Ammon's horn (tissue), 1 donor: ENCODE measurements at places on chromosomes 5 and 9.

- DNase-seq: no peak
Measured at GRCh38 chr5:170788626-170789304, 5.2 kb downstream of the GABRP start.

- no peak for DNase-seq
Measured at GRCh38 chr5:42923710-42924109, 112.0 kb upstream of the SELENOP start.

DNA sequence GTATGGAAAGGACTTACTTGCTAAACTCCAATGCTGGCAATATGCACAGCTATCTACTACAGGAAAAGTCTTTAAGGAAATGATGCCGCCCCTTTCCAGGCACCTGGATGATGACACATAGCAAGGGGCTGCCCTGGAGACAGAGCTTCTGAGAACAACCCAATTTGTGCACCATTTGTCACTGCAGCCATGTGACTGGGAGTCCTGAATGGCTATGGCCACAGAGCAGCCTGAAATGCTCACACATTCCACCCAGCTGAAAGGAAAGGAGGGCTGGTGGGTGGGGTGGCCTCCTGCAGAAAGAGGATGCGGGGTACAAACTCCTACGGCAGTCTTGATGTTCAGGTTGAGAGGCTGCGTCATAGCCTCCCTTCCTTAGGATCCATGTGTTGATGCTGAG, 70.1 kb upstream of the FSTL4 start:
- DNase-seq: no peak

GRCh38 chr9:95044731-95045508, 272.6 kb downstream of the FANCC start:
- no peak for DNase-seq

DNA sequence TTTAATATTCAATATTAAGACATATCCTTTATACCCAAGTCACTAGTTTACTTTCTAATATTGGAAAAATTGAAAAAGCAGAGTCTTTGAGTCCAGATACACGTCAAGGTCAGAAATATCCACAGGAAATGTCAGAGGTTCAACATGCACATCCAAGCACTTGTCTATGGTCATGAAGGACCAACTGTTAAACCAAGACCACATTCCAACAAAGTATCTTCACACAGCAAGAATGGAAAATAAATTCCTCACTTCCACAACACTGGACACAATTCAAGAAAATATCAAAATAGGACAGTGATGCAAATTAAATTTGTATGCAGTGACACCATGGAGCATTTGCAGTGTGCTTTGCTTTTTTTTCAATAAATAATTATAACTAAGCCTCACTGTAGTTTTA, 142.5 kb downstream of the GABRB2 start:
- no peak for DNase-seq

- no peak for DNase-seq
Measured at GRCh38 chr5:156405988-156406387, 79.0 kb downstream of the SGCD start.

DNA sequence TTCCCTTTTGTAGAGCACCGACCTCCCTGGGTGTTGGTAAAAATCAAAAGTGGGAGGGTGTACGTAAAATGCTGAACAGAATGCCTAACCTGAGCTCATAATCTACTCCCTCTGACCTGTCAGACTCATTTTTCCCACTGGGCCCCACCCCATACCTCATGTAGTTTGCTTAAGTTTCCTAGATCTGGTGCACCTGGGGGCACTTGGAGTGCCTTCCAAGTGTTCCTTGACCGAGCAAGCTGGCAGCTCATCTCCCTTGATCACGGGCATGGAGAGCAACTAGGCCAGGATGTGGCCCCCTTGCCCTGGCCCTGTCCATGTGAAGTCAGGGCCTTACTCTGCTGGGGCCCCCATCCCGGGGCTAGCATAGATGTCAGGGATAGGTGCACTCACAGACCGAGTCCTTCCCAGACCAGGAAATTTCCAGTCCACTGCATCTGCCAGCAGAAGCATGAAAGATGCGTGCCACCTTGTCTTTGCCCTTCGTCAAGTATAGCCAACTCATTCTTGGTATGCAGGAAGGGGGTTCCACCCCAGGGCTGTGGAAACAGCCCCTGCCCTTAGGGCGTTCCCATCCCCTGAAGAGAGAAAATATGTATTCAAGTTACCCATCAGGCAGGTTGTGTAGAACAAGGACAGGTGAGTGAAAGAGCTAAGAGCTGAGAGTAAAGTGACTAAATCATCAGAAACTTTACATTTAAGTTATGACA, 41.9 kb downstream of the SLC22A5 start:
- DNase-seq: no peak

- DNase-seq: peak; percentile 16
Measured at GRCh38 chr9:98142182-98142907, 23.3 kb upstream of the TRIM14 start.

GRCh38 chr9:22863736-22864135, 417.1 kb downstream of the DMRTA1 start:
- no peak for DNase-seq

- DNase-seq: no peak
Measured at GRCh38 chr5:116135344-116135743, 50.5 kb downstream of the COMMD10 start.

GRCh38 chr5:59517926-59518585, 375.5 kb downstream of the PDE4D start:
- no peak for DNase-seq

DNA sequence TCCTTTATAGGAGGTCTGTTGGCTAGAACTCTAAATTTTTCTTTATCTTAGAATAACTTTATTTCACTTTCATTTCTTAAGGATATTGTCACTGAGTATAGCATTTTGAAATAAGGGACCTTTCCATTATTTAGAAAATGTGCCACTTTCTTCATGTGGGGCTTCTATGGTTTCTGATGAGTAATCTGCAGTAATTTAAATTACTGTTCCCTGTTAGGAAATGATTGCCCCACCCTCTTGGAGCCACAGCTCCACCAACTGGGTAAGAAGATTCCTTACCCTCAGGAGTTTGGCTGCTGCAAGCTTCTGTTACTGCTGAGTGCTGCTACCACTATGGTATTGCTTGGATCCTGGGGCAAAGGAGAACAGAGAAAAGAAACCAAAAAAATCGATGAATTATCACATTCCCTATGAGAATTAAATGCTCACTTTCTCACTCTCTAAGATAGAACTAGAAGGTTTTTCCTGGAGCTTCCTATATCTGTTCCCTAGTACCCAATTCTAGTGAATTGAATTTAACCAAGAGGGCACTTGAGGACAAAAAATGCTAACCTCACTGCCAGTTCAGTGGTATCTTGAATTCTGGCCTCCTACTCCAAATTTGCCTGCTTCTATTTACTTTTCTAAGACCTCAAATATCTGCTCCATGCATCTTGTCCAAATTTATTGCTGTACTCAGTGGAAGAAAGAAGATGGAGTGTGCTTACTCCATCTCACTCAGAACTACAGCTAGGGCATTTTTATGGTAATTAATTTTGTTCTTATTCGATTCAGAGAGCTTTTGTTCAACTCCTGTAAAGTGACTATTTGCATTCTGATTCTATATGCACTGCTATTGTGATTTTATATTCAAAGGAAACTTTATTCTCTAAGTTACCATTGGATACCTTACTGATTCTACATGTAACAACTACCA, 2111.3 kb downstream of the MAT2B start:
- DNase-seq: peak; percentile 16

DNA sequence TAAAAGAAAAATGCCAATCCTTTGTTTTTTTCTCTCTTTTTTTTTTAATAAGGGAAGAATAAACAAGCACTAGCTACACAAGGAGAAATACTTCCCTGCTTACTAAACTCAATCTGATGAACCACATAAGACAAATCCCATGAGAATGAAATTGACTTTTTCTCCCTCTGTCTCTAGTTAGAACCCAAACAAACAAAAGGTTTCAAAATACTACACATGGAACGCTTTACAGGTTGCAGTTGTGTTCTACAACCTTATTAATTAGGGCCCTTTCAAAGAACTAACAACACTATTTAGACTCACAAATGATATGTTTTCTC, 124.5 kb downstream of the PDE4D start:
- DNase-seq: no peak

GRCh38 chr5:32511776-32512374, 67.3 kb upstream of the ZFR start:
- no peak for DNase-seq

GRCh38 chr9:38339087-38339486, 53.4 kb upstream of the ALDH1B1 start:
- no peak for DNase-seq

DNA sequence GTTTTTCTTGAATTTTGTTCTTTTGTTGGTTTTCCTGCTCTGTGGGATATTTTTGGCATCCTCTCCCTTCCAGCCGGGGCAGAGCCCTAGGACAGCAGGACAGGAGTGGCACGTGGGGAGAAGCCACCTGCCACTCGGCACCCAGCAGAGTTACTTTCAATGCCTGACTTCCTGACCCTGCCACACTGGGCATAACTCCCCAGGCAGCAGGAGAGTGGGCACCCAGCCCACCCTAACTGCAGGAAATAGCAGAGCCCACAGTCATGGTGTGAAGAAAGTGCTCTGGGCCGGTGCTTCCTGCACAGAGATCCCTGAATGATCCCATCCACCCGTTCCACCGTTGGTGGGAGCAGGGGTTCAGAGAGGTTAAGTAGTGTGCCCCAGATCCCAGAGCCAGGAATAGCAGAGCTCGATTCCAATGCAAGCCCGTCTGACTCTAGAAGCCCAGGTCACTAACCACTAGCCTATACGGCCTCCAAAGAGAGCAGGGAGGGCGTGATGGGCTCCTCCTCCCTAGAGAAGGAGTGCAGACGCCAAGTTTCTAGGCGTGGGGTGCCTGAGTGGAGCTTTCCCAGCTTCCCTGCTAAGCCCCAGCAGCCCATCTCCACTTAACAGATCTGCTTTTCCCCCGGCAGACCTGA, 8.1 kb upstream of the NUP214 start:
- DNase-seq: no peak

- no peak for DNase-seq
Measured at GRCh38 chr9:3793363-3793762, 267.6 kb upstream of the RFX3 start.

- DNase-seq: no peak
Measured at GRCh38 chr9:35658968-35659220, 802 bp downstream of the CCDC107 start.

GRCh38 chr5:153905219-153905618, 133.5 kb downstream of the FAM114A2 start:
- DNase-seq: no peak

- no peak for DNase-seq
Measured at GRCh38 chr9:9874270-9874669, 738.5 kb downstream of the PTPRD start.

GRCh38 chr9:77523891-77524290, 124.2 kb downstream of the GNA14 start:
- DNase-seq: no peak

- peak; percentile 95 for DNase-seq
Measured at GRCh38 chr9:70420441-70421271, 6.2 kb upstream of the KLF9 start.

DNA sequence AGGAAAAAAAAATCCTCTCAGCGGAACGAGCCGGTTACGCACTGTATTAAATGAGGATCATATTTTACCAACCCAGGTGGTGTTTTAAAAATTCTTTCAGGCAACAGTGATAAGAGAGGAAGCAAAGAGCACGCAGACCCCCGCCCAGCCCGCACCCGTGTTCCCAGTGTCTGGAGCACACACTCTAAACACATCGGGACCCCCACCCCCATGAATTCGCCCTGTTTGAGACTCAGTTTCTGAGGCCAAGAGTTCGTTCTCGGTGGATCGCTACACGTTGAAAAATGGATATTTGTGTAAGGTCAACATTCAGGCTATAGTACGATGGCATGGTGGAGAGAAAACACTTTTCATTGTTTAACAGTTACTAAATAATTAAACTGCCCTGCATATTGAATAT, 196.3 kb downstream of the MEF2C start:
- no peak for DNase-seq

GRCh38 chr5:169204788-169205400, 96.0 kb downstream of the SLIT3 start:
- no peak for DNase-seq

DNA sequence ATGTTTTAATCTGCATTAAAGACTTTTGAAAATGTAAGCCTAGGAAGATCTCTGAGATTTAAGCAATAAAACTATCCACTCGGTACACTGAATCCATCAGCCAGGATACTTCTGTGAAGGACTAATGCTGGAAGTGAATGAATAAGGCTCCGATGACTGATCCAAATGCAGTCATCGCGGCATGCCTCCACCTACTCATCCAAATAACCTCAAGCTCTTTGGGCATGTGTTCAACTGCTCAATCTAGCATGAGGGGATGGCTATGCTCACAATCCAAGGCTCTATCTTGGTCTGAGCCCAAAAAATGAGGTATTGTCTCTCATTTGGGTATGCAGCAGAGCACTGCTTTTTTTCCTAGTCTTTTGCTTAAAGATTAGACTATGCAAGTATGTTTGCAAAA, 19.2 kb downstream of the MARCHF3 start:
- peak; percentile 45 for DNase-seq

GRCh38 chr9:17083258-17083657, 51.6 kb upstream of the CNTLN start:
- DNase-seq: no peak

DNA sequence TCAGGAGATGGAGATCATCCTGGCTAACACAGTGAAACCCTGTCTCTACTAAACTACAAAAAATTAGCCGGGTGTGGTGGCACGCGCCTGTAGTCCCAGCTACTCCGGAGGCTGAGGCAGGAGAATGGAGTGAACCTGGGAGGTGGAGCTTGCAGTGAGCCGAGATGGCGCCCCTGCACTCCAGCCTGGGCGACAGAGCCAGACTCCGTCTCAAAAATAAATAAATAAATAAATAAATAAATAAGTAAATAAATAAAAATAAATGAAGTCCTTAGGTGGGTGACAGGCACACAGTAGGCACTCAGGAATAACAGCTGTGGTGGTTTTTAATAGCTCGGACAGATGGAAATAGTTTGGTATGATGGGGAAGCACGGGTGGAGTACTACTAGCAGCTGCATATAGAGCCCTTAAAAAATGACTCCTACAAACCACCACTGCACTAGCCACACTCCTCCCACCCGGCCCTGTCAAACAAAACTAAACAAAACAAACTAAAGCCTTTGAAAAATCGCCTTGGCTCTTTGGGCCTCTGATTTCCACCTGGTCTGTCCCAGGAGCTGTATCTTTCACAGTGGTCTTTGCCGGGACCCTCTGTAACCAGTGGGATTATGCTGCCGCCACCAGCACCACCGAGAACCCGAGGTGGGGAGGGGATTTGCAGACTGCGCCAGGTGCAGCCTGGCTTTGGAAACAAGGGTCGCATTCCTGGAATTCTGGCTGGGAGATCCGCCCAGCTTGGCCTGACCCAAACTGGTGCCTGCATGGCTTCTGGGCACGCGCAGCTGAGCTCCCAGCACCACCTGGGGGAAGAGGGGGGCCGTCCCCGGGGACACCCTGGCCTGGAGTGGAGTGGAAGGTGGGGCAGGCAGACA, 5.1 kb upstream of the WDR5 start:
- DNase-seq: no peak

- DNase-seq: no peak
Measured at GRCh38 chr5:113320273-113320780, 114.5 kb downstream of the TSSK1B start.

- DNase-seq: no peak
Measured at GRCh38 chr5:66818935-66819328, 222.7 kb downstream of the MAST4 start.
